ENCODE measurements at places on chromosomes 2 and 18. TPM values are rescaled to one million over a fixed set of nuclear protein-coding genes. Genes with fewer than 3 reads are reported as not detected.

- DNase-seq = no peak
Measured at GRCh38 chr2:104844807-104845551, 8.9 kb upstream of the POU3F3 start.

- no peak for DNase-seq
Measured at GRCh38 chr18:5250603-5251002, 44.9 kb downstream of the ZBTB14 start.

- no peak for DNase-seq
Measured at GRCh38 chr2:226558418-226558817, 241.2 kb downstream of the IRS1 start.

- peak; percentile 85 for DNase-seq
Measured at GRCh38 chr2:216539791-216540241, 41.2 kb downstream of the RPL37A start.

DNA sequence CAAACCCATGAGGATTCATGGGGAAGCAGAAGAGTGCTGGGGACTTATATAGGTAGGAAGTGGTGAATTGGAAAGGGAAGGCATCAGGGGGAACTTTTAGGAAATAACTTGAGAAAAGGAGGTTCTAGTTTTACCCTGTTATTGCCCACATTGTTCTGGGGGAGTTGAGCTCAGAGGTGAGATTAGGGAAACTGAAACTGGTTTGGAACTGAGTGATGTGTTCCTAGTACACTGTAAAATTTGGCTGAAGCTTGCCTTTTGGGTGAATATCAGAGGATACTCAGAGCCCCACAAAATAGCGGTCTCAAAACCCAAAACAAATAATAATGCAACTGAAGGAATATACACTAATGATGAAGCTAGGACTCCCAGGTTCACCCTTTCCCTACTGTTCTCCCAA is 39.6 kb upstream of the APOB start:
- no peak for DNase-seq

GRCh38 chr2:1538663-1539062 is 125.4 kb downstream of the TPO start:
- no peak for DNase-seq

- no peak for DNase-seq
Measured at GRCh38 chr2:113220970-113221708, 47.4 kb downstream of the PSD4 start.

- DNase-seq = no peak
Measured at GRCh38 chr2:195945056-195945455, 123.6 kb downstream of the DNAH7 start.

Gene UCN
- total RNA-seq = 0.33 TPM
